Activated CD4-positive, CD25-positive, alpha-beta regulatory T cell treated with anti-CD3 and anti-CD28 coated beads, Interleukin-2, amount 50 U/mL, for 16 hours (primary cell): ENCODE measurements at places on chromosomes 1 and 21.

- DNase-seq, result peak; percentile 49
Observed at GRCh38 chr1:47192458-47193384, 2.9 kb upstream of the PDZK1IP1 start.

DNA sequence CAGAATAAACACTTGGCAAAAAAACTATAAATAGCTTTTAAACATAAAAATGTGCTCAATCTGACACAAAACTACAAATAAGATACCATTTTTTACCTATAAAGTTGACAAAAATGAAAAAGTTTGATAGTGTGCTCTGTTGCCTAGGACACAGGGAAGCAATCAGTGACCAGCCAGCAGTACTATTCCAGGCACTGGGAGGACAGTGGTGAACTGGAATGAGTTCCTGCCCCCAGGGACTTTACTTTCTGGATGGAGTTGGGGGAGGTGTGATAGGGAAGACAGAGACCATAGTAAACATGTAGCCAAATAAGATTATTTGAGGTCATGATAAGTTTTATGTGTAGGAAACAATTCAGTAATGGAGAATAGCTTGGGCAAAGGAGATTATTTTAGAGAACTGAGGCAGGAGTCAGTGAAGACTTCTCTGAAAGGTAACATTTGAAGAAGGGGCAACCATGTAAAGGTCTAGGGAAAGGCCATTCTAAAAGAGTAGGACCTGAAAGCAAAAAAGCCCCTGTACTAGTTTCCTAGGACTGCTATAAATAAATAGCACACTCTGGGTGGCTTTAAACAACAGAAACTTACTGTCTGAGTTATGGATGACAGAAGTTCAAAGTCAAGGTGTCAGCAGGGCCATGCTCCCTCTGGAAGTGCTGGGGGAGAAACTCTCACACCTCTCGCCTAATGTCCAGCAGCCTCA lies 42.0 kb downstream of the EEIG2 start:
- no peak for DNase-seq

DNA sequence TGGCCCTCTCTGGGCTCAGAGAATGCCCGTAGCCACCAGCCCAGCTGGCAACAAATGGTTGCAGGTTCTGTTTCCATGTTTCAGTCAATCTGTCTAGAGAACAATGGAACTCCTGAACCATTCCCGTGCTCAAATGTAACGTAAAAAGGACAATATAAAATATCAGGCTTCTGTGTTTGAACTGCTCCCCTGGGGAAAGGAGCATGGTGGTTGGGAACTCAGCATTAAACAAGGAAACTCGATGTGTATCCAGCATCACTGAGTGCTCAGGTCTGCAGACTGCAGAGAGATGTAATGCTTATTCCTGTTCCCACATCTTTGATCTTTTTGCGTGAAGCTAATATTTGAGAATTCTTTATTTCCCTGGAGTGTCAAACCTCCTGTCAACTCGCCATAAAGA lies 326.5 kb downstream of the KIF26B start:
- no peak for DNase-seq

GRCh38 chr1:204894031-204894430 lies 23.4 kb downstream of the NFASC start:
- no peak for DNase-seq

GRCh38 chr21:32162727-32163320 lies 116.0 kb downstream of the MIS18A start:
- no peak for DNase-seq

DNA sequence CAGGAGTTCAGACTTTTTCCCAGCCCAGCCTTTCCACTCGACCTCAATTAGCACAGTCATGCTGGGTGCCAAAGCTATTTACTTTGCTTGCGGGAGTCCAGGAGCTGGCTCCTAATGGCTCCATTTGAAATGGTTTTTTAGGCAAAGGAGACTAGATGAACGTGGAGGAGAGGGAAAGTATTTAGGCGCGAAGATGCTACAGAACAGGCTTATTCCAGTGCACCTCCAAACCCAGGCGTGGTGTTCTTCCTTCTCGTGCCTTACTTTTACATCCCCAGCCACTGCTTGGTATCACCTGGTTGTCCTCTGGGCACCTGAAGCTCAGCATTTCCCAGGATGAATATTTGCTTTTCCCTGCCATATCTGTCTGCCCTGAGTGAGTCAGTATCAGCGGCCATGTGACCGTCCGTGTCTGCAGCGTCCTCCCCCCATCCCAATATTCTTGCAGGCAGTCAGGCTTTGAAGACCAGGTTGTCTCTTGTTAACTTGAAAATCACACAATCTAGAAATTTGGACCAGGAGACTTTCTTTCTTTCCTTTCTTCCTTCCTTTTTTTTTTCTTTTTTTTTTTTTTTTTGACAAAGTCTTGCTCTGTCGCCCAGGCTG lies 198.5 kb downstream of the DYRK1A start:
- DNase-seq, result no peak

DNA sequence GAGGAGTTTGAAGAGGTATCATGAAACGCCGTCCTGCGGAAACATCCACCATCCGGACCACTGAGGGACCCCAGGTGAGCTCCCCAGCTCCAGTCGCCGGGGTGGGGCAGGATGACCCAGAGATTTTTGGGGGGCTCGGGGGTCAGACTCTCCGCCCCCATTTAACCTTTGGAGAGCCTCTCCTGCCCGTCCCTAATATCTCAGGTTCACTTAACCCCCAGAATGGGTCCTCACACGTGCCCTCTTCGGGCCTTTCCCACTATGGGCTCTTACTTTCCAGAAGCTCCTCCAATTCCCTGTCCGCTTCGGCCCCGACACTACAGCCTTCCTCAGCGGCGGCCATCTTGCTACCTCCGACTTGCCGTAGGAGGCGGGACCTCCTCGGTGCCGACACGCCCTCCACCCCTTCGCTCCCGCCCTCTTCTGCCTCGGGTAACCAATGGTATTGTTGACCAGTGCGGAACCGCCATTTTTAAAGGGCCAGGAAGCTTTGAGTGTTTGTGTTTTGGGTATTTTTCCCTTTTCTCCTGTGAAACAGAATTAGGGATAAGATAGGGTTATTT lies at the start of gene PEX19:
TSS of gene PEX19 (minus strand) at position 352 of the 563 bp plus-strand sequence. CDS start at position 343, 9 bp downstream.
- DNase-seq, result peak; percentile 90

GRCh38 chr1:117631359-117632160 lies 25.7 kb downstream of the TENT5C start:
- DNase-seq, result no peak

DNA sequence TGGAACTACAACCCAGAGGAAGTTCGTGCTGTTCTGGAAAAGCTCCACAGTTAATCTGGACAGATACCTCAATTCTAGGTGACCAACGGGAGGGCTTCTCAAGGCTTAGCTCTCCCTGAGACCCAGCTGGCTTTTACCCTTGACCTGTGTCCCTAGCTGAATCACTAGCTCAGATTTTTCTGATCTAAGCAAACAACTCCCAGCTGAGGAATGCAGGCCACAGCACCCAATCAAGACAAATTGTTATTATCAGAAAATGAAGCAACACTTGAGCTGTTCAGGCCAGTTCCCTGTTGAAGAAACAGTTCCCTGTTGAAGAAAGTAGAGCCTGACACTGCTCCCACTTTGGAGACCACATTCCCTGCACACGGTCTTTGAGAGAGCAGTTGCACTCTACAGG lies 16.0 kb downstream of the DIO1 start:
- no peak for DNase-seq

DNA sequence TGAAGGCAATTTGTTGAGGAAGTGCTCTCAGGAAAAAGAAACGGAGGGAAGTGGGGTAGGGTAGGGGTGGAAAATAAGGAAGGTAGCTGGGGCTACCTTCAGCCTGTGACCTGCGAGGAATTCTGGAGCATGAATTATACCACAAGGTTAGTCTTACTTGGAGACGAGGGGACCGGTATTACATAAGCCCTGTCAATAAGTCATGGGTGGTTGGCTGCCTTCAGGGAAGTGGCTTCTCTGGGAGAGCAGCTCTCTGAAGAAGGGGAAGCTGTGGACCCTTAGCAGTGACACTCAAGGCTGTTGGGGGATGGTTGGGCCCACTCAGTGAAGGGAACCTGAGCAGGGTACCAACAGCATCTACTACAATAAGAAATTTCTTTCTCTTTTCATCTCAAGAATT lies 111.3 kb downstream of the TNFSF18 start:
- no peak for DNase-seq

- DNase-seq, result no peak
Observed at GRCh38 chr1:230922620-230923019, 54.3 kb upstream of the C1orf198 start.

- DNase-seq, result no peak
Observed at GRCh38 chr1:163036671-163037070, 32.5 kb upstream of the RGS4 start.

GRCh38 chr1:100496896-100497295 lies 41.0 kb upstream of the GPR88 start:
- no peak for DNase-seq

- no peak for DNase-seq
Observed at GRCh38 chr1:107620753-107621152, 344.2 kb downstream of the VAV3 start.

DNA sequence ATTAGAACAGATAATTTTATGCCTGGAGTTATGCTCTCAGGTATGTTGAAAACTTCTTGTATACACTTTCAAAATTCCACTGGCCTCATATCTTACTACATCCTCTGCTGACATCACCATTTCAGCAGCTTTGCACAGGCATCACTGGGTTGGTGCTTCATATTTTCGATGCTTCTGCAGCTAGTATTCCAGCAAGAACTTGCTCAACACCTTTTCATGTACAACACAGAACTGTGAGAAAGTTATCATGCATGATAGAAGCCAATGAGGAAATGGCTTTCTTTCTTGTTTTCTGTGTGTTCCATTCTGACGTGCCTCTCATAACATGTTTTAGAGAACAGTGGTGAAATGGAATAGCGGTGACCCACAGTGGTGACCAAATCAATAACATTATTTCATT lies 5.1 kb upstream of the GBP5 start:
- DNase-seq, result no peak

GRCh38 chr1:119000371-119001180 lies 12.4 kb upstream of the TBX15 start:
- no peak for DNase-seq

DNA sequence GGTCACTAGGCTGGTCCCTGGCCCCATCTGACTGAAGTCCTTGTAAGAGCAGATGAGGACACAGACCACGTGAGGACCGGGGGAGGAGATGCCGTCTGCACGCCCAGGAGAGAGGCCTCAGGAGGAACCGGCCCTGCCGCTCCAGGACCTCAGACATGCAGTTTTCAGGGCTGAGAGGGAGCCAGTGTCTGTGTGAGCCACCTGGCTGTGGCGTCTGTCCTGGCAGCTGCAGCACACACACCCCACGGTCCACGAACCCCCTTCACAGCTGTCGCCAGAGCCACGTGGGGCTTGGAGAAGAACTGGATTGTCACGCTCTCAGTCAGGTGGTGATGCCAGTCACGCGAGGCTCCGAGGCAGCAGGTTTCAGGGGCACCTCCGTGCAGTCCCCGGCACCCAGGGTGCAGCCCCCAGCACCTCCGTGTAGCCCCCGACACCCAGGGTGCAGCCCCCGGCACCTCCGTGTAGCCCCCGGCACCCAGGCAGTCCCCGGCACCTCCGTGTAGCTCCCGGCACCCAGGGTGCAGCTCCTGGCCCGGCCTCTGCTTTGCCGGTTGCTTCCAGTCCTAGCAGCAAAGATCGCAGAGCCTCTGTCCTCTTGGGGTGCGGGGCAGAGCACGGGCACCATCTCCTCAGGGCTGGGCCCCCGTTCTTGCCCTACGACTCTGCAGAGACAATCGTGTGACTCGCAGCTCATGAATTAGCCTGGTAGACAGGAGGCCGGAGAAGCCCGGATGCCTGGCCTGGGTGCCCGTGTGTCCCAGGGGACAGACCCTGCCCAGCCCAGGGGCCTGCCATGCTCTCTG lies 19.0 kb upstream of the SUMO3 start:
- no peak for DNase-seq

GRCh38 chr1:37861151-37861550 lies 1.8 kb upstream of the MTF1 start:
- DNase-seq, result no peak

DNA sequence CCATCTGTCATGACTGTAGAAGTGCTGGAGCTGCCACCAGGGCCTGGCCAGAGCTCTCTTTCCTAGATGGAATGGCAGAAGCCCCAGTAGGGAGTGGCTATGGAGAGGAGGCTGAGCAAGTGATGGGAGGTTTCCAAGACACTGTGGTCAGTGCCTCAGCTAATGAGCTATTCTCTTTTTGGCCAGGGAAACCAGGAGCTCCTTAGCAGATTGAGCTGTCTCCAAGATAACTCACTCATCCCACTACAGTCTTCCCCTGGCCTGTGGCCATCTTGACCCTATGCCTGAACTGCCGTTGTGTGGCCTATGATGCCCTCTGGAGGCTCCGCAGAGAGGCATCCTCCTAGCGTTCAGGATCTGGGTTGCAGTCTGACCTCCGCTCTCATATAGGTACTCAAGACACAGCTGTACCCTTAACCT lies 60.5 kb downstream of the ERI3 start:
- DNase-seq, result no peak

DNA sequence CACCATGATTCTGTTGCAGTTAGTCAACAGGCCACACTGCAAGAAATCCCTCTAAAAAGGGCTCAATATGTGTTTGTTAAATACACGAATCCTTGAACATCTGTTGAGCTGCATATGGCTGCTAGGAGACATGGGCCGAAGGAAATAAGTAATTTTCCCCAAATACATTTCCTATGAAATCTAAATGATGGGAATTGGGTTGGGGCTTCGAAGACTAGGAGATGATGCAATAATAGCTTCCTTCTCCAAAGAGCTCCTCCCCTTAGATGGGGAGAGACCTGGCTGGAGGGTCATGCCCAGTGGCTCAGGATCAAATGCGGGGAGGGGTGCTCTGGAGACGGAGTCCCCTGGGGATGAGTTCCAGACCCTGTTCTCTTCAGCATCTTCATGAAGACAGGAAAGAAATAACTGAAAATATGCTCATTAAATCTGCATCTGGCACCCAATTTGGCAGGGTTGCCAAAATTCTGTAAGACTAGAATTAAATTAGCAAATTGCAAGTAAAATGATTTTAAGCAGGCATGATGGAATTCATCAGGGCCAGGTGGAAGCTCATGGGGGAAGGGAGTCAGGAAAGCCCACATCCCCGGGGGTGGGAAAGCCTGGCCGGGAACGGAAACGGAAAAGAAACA lies 165.0 kb upstream of the EDN2 start:
- no peak for DNase-seq

DNA sequence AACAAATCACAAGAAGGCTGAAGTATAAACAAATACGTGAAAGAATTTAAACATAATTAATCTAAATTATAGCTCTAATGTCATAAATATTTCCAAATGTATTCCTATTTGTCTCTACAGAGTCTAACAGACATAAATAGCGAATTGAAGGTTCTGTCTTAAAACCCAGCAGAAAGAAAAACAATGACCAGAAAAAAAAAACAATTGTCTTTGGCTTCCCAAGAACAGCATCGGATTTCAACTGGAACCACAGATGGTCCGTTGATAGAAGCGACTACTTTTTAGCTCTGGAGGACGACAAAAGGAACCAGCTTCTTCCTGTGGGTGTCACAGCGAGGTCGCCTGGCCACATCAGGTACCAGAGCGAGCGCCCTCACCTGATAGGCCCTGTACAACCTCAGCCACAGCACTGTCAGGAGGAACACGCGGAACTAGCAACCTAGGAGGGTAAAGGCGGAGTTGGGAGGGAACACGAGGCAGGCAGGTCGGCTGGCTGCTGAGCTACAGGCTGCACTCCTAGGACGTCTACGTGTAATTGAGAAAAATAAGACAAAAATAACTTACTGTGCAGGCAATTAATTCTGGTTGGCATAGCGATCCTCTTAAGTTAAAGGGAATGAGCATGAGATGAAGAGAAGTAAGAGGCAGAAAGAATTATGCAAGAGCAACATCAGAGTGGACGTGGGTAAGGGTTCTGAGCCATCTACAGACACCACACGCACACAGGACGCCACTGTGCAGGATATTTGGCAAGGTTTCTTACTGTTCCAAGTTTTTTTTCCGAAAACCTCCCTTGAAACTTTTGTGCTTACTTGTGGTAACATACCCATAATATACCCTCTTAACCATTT lies 16.7 kb upstream of the PRDM15 start:
- peak; percentile 22 for DNase-seq
